ENCODE measurements at places on chromosomes 1 and 21.

- no peaks in the 10 kb centered on the region for H3K27me3 ChIP-seq
- H3K36me3 ChIP-seq = no peaks in the 10 kb centered on the region
- no peak overlapping the region for H3K4me3 ChIP-seq
- DNase-seq = no peak
- H3K4me1 ChIP-seq = no peaks in the 10 kb centered on the region
Measured at GRCh38 chr1:239600588-239600987, 214.2 kb downstream of the CHRM3 start.

- H3K36me3 ChIP-seq = peaks cover 17% of the 10 kb centered on the region
- H3K4me1 ChIP-seq = peaks cover 85% of the 10 kb centered on the region
- peak overlapping the region; percentile 99 for H3K27ac ChIP-seq
Measured at GRCh38 chr1:220878191-220879075, 810 bp upstream of the HLX start.

DNA sequence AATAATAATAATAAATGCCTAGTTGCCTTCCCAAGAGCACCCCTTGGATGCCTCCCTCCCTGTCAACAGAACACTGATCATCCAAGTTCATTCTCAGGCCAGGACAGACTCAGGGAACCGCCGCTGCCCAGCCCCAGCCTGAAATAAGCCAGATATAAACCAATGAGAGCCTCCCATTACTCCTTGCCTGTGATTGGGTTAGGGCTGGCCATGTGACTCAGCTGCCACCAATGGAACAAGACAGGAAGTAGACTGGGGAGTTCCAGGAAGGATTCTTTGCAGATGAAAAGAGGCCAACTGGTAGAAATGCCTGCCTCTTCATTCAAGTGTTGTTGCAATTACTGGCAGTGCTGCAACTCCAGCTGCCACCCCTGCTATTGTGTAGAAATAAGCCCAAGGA is 146.4 kb upstream of the TIAM1 start:
- no peak overlapping the region for H3K27ac ChIP-seq
- H3K27me3 ChIP-seq = no peaks in the 10 kb centered on the region
- no peaks in the 10 kb centered on the region for H3K4me1 ChIP-seq
- no peaks in the 10 kb centered on the region for H3K36me3 ChIP-seq
- no peak for DNase-seq
- H3K4me3 ChIP-seq = no peak overlapping the region

GRCh38 chr21:43657355-43658087 is 1.8 kb downstream of the HSF2BP start:
- H3K4me3 ChIP-seq = peak overlapping the region; percentile 32
- peak overlapping the region; percentile 57 for H3K27ac ChIP-seq
- H3K4me1 ChIP-seq = peaks cover 38% of the 10 kb centered on the region

GRCh38 chr1:117534995-117535467 is 70.8 kb upstream of the TENT5C start:
- DNase-seq = no peak
- H3K4me1 ChIP-seq = no peaks in the 10 kb centered on the region

- no peaks in the 10 kb centered on the region for H3K36me3 ChIP-seq
- no peak overlapping the region for H3K4me3 ChIP-seq
- no peak overlapping the region for H3K27ac ChIP-seq
- no peak for DNase-seq
- H3K27me3 ChIP-seq = peaks cover 86% of the 10 kb centered on the region
Measured at GRCh38 chr1:233334092-233334491, 6.6 kb downstream of the MAP3K21 start.

DNA sequence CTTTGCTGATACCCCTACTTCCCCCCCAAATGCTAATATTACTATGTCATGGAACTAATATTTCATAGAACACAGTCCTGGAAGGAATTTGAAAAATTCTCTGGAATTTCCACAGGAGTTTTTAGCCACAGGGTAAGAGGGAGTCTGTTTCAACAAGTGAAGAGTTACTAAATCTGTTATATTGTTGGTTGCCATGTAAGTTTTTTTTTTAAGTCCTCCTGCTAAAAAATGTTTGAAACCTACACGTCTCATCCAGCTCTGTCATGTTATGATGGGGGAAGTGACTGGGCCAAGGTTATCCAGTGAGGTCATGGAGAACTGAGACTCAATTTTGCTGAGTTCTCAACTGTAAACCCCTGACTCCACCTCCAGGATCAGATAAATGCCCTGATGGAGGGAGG is 60.8 kb upstream of the USP24 start:
- no peaks in the 10 kb centered on the region for H3K36me3 ChIP-seq
- H3K27ac ChIP-seq = peak overlapping the region; percentile 37
- H3K27me3 ChIP-seq = no peaks in the 10 kb centered on the region
- H3K4me1 ChIP-seq = peaks cover 22% of the 10 kb centered on the region
- no peak for DNase-seq
- no peak overlapping the region for H3K4me3 ChIP-seq

- no peak overlapping the region for H3K4me3 ChIP-seq
- no peaks in the 10 kb centered on the region for H3K36me3 ChIP-seq
- no peaks in the 10 kb centered on the region for H3K4me1 ChIP-seq
- H3K27ac ChIP-seq = no peak overlapping the region
Measured at GRCh38 chr1:202837746-202838262, 27.1 kb downstream of the PCAT6 start.

DNA sequence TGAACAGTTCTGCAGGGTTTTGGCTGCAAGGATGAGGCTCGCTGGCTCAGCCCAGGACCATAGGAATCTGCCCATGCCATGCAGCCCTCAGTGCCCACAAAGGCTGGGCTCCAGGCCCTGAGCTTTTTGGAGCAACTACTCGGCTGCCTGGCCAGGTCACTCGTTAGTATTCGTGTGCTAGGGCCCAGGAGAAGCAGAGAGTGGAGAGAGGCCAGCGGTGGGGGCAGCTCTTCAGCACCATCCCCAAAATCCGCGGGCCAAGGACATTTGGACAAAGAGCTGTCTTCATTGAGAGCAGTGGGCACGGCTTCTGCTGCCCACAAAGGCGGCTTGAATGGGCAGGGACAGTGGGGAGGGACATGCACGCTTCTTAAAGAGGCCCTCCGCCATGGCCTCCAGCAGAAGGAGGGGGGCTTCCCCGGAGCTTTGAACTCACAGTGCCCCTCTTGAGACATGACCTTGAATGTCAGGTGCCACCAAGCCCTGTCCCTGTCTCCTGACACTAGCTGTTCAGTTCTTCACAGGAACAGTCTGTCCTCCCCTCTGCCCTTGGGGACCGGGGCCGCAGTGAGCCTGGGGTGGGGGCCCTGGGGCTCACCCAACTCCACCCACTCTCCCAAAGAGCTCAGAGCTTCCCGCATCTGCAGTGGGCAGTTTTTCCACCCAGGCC is 106.1 kb upstream of the ARHGEF16 start:
- peak; percentile 60 for DNase-seq
- H3K4me3 ChIP-seq = peak overlapping the region; percentile 33
- H3K36me3 ChIP-seq = no peaks in the 10 kb centered on the region
- peak overlapping the region; percentile 96 for H3K27ac ChIP-seq
- peaks cover 70% of the 10 kb centered on the region for H3K4me1 ChIP-seq

DNA sequence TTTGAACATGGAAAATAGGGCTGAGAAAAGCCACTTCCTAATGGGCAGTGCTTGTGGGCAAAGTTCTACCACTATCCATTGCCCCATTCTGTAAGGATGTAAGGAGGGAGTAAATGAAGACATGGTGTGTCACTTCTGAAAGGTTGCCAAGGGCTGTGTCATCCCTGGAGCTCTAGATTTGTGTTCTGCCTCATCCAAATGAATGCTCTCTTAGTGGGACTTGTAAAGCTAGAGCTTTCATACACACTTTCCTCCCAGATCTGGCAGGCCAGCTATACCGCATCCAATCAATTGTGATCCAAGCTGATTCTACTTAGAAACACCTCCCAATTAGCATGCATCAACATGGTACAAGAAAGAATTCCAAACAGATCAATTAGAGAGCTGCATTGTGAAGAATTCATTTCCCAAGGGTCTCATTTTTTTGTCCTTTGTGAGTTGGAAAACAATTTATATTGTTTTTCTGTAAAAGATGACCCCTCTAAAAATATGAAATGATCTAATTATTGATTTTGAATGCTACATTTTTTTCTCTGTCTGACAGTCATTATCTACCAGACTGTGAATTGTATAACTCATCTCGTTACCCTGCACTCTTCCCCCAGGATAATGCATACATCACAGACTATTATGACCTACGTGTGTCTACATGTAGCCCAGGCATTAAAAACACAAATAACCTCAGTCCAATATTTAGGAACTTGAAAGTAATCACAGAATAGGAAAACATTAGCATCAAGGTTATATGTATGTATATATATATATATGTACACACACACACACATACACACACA is 117.1 kb upstream of the DUSP10 start:
- DNase-seq = no peak
- H3K4me1 ChIP-seq = no peaks in the 10 kb centered on the region
- no peaks in the 10 kb centered on the region for H3K36me3 ChIP-seq
- no peak overlapping the region for H3K4me3 ChIP-seq
- no peaks in the 10 kb centered on the region for H3K27me3 ChIP-seq
- no peak overlapping the region for H3K27ac ChIP-seq

- H3K27ac ChIP-seq = peak overlapping the region; percentile 78
- H3K36me3 ChIP-seq = no peaks in the 10 kb centered on the region
- DNase-seq = no peak
- H3K4me1 ChIP-seq = peaks cover 84% of the 10 kb centered on the region
Measured at GRCh38 chr1:1847890-1848289, 43.0 kb downstream of the GNB1 start.

DNA sequence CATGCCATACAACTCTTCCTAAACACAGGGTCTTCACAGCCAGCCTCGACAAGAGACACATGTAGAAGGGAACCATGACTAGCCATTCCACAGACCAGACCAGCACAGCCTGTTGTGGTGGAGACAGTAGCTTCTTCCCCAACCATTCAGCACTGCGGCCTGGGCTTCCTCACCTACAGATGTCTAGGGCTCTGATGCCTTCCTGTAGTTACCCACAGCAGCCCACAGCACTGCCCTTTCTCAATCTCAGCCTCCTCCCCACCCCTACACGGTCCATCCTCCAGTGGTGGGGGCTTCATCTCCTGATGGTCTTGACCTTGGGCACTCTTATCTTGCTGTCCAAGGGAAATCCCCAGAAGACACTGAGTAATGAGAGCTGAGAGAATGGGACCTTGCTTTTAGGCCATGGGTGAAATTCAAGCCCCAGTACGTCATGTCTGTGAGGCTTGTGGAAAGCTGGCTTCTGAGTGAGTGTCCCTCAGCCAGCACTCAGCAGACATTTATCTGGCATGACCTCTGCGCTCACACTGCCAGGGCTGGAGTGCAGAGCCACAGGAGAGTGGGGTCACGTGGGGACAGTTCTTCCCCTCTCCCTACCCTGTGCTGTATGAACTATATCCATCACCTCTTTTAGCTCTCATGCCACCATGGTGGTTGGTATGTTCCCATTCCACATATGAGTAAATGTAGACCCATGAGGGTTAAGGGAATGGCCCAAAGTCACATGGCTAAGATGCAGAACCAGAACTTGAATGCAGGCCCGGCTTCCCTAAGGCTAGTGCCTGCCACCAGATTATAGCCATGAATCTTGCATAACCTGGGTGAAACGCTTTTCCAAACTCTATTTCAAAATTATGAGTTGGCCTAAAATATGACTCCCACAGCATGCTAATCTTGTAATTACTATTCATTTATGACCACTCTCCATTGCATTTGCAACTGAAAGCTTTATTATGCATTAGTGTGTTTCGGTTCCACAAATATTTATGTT is 104.7 kb downstream of the HIVEP3 start:
- H3K27me3 ChIP-seq = no peaks in the 10 kb centered on the region
- DNase-seq = peak; percentile 84
- peak overlapping the region; percentile 91 for H3K27ac ChIP-seq
- H3K36me3 ChIP-seq = no peaks in the 10 kb centered on the region
- H3K4me1 ChIP-seq = peaks cover 42% of the 10 kb centered on the region

DNA sequence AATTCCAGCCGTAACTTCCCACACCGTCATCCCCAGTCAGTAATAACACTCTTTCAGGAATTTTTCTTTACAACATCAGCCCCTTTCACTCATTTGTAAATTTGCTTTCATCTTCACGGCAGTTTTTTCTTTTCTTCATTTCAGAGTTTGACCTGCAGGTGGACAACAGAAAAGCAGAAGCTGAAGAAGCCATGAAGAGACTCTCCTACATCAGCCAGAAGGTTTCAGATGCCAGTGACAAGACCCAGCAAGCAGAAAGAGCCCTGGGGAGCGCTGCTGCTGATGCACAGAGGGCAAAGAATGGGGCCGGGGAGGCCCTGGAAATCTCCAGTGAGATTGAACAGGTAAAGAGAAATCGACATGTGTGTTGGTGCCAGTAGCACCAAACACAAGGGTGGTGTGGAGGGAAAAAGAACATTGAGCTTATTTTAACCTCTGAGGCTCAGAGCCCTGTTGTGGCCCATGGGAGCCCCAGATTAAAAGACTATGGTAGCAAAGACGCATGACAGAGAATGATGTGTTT is 53.2 kb downstream of the LAMC2 start:
- H3K4me1 ChIP-seq = peaks cover 44% of the 10 kb centered on the region
- no peaks in the 10 kb centered on the region for H3K27me3 ChIP-seq
- no peaks in the 10 kb centered on the region for H3K36me3 ChIP-seq

- H3K4me1 ChIP-seq = no peaks in the 10 kb centered on the region
- H3K27me3 ChIP-seq = peaks cover 44% of the 10 kb centered on the region
- H3K27ac ChIP-seq = no peak overlapping the region
- DNase-seq = no peak
- no peaks in the 10 kb centered on the region for H3K36me3 ChIP-seq
Measured at GRCh38 chr21:35086357-35086756, 37.3 kb upstream of the RUNX1 start.

DNA sequence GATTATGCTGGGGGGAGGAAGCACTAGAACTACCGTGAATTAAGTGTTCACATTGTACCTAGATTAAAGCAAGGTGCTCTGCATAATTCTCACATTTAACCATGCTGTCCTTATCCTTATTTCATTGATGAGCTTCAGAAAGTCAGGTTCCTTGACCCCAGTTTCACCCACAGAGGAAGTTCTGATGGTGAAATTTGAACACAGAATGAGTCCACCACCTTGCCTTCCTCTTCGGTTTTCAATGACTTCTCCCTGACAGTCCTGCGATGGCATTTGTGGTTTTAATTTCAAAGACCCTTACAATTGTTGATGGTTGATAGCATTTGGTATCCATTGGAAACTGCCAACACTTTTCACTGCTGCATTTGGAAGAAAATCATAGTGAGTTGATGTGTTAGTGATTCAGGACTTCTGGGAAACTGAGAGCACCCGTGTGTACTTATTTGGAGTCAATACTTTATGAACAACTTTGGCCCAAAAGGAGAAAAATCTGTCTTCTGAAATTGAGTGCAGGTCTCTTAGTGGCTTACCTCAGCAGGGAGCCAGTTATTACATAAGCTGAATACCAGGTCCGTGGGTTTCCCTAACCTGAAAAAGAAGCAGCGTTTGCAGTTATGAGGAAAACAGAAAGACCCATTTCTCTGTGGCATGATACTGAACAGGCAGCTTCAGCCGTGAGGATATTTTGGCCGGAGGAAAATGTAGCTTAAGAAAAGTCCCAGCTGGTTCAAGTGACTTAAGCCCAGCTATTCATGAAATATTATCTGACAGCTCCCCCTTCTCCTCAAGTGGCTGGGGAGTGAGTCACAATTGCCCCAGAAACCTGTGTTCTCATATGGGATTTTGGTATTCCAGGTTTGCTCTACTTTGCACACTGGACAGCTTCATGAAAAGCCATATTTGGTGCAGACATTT is 47.5 kb downstream of the ROR1 start:
- H3K27me3 ChIP-seq = no peaks in the 10 kb centered on the region
- no peak for DNase-seq
- H3K4me3 ChIP-seq = no peak overlapping the region

Data from left ventricle myocardium inferior (tissue), 1 donor.